Common myeloid progenitor, CD34-positive (primary cell): ENCODE measurements at places on chromosomes 11 and 22.

- no peak for DNase-seq
Observed at GRCh38 chr11:124639186-124639585, 16.5 kb downstream of the TBRG1 start.

DNA sequence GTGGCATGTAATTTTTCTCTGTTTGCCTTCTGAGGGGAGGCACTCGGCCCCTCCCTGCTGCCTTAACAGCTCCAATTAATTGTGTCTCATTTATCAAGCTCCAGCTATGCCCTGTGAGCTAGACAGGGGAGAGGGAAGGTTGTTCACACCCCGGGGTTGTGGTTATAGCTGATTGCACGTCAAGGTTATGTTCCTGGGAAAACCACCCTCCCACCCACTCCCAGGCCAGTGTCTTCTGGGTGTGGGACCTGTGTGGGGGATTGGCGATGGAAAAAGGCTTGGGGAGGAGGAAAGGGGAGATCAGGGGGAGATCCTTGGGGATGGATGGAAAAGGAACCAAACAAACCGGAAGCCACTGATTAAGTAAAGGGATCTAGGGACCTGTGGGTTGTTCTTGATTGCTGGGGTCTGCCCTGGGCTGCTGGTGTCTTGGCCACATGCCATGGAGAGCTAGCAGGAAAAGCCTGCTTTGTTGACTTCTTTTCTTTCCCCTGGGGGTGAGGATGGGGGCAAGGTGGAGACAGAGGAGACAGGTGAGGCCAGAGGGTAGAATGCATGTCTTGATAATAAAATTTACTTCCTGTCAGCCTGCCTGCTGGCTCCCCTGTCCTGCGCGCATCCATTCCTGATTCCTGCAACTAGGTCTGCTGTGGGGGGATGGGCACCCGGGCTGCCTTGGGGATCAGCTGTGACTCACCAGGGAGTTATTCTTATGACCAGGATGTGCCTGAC is 13.5 kb upstream of the SORL1-AS1 start:
- DNase-seq: peak; percentile 51

GRCh38 chr11:121236115-121237001 is 56.2 kb upstream of the SC5D start:
- no peak for DNase-seq

GRCh38 chr22:40976866-40977700 is 25.9 kb downstream of the RBX1 start:
- DNase-seq: no peak

DNA sequence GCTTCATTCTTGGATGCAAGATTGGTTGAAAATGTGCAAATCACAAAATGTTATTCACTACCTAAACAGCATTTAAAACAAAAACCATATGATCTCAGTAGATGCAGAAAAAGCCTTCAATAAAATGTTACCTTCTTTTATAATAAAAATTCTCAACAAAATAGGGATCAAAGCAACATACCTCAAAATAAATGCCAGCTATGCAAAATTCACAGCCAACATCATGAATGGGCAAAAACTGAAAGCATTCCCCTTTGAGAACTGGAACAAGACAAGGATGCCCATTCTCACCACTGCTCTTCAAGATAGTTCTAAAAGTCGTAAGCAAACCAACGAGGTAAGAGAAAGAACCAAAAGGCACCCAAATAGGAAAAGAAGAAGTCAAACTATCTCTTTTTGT is 2.0 kb downstream of the OR5AK2 start:
- no peak for DNase-seq

DNA sequence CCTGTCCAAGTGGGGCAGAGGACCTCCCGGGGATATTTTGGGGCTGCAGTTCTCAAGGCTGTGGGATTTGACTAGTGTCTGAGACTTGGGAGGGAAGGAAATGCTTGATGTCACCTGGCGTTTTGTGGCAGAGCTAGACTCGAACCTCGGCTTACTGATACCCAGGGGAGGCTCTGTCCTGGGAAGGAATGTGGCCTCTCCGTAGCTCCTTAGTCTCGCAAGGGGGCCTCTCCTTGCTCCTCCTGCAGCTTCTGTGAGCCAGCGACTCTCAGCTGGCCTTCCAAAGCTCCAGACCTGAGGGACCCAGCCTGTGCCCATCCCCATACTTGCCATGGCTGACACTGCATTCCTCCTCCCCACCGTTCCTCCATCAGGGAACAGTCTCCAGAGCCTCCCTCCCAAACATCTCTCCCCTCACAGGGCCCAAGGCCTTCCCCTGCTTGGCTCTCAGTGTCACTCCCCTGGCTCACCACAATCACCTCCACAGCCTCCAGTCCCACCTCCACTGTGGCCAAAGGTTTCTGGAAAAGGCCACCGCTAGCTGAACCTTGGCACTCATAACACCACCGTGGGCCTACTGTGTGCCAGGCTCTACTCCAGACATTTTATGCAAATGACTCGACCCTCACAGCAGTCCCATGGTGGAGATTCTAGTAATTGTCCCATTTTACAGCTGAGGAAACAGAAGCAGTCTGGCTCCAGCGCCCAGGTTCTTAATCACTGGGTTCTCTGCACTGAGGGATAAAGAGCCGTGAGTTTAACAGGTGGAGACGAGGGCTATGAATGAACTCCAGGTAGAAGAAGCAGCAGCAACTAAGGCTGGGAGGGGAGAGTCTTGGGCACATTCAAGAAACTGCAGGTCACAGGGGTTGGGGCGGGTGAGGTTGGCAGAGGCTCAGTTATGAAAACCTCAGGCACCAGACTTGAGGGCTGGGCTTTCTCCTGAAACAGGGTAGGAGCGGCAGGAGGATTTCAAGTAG is 12.1 kb downstream of the P2RY2 start:
- DNase-seq: no peak

- DNase-seq: no peak
Observed at GRCh38 chr22:21760640-21761039, 25.0 kb upstream of the YPEL1 start.

DNA sequence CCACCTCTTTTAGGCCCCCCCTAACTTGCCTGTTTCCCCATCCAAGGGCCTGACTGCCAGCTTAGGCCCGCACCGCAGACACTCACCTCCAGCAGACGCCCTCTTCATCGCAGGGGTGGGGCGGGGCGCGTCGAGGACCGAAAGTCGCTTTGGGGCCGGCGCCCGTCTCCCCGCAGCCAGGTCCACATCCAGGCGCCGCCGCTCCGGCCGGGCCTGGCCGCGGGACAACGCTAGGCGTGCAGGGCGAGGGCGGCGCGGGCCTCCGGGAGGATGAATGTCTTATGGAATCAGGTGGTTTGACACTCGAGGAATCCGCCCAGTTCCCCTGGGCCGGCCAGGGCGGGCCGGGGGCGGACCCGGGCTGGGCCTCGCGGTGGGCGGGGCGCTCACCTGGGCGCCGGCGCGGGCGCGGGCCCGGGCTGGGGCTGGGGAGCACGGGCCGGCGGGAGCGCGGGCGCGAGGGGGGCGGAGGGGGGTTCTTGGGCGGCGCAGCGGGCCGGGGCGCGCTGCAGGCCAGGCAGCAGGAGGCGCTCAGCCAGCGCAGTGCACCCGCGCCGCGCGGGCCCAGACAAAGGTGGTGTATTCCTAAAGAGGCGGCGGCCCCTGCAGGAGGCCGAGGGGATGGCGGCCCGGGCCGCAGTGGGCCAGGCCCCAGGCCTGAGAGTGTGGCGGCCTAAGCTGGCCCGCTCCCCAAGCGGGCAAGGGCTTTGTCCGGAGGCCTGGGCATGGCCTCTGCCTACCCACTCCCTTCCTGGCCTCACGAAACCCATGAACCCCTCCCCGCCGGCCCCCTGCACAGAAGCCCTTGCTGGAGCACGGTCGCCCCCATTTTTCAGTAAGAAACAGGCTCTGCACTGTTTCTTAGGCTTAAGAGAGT is 177.6 kb downstream of the IGLL1 start:
- peak; percentile 89 for DNase-seq

- DNase-seq: no peak
Observed at GRCh38 chr11:88344869-88345268, 7.3 kb upstream of the CTSC start.

DNA sequence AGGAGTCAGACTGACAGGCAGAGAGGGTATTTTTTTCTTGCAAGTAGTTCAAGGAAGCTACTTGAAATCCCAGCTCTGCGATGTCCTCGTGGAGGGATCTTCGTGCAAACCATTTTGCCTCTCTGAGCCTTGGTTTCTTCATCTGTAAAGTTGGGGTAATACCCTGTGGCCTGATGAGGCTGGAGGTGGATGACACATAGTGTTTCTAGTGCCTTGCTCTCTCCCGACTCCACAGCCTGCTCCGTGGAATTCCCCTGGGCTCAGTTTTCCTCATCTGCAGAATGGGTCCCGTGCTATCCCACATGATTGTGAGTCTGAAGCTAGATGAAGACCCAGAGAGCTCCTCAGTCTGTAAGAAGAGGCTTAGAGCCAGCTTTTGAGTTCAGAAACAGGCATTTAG is 32.7 kb downstream of the DAGLA start:
- no peak for DNase-seq

DNA sequence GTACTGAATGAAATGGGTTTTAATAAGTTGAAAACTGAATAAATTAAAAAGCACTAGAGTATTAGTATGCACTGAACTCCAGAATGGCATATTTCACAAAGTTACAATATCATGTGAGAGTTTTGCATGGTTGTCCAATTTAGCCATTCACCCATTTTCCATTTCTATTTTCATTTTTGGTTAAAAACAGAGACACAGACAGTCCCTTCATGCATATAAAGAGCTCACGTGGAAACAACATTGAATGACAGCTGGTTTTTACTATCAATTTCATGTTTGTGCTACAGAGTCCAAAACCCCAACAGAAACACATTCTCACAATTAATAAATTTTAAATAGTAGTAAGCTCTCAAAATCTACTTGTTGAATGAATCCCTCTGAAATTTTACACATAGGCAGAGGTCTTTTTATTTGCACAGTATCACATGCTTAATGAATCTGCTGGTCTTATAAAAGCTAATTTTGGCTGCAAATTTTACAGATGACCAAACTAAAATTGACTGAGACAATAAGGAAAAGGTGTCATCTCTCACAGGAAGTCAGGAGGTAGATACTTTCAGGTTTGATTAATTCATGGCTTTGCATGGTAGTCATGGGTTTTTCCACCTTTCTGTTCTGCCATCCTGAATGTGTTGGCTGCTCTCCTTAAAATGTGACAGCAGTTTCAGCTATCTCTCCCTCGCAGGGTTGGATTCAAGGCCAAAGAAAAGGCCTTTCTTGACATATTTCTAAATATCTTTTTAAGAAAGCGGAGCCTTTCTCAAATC is 20.6 kb upstream of the DDI1 start:
- no peak for DNase-seq

GRCh38 chr11:6646918-6647679 is 8.5 kb downstream of the DCHS1 start:
- DNase-seq: peak; percentile 29

- DNase-seq: peak; percentile 62
Observed at GRCh38 chr22:24189249-24190158, 8.2 kb downstream of the SUSD2 start.

- no peak for DNase-seq
Observed at GRCh38 chr22:31618057-31618456, 44.0 kb downstream of the PISD start.

GRCh38 chr22:32686354-32686753 is 115.2 kb upstream of the TIMP3 start:
- no peak for DNase-seq
